ENCODE measurements at places on chromosomes 11 and 22.

GRCh38 chr11:77661670-77662069 is 24.1 kb upstream of the CLNS1A start:
- DNase-seq: no peak

DNA sequence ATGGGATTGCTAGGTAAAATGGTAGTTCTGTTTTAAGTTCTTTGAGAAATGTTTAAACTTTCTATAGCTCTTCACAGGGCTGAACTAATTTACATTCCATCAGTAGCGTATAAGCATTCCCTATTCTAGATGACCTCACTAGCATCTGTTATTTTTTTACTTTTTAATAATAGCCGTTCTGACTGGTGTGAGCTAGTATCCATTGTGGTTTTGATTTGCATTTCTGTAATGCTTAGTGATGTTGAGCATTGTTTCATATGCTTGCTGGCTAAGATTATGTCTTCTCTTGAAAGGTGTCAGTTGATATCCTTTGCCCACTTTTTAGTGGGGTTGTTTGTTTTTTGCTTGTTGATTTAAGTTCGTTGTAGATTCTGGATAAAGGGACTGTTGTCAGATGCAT is 35.9 kb downstream of the MMP27 start:
- no peak for DNase-seq

- DNase-seq: no peak
These were observed 437 bp downstream of the SLC43A3 start for GRCh38 chr11:57426439-57426928.

DNA sequence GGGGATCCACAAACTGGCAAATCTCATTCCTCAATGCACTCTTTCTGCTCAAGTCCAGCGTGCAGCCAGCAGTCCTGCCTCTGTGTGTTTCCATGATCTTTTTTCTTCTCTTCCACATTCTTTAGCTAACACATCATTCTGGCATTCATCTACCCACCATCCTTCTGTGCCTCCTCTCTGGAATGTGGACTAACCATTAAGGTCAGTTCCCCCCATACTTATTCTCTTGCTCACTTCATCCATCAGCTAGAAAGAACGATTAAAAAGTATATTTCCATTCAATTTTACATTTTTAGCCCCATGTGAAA is 7.8 kb downstream of the KIRREL3 start:
- no peak for DNase-seq

- no peak for DNase-seq
These were observed 8.0 kb upstream of the IL2RB start for GRCh38 chr22:37157516-37158285.

- DNase-seq: no peak
These were observed 1035.8 kb downstream of the TBC1D22A start for GRCh38 chr22:47798229-47798628.

- no peak for DNase-seq
These were observed 66.4 kb upstream of the OR4B1 start for GRCh38 chr11:48150213-48150612.

DNA sequence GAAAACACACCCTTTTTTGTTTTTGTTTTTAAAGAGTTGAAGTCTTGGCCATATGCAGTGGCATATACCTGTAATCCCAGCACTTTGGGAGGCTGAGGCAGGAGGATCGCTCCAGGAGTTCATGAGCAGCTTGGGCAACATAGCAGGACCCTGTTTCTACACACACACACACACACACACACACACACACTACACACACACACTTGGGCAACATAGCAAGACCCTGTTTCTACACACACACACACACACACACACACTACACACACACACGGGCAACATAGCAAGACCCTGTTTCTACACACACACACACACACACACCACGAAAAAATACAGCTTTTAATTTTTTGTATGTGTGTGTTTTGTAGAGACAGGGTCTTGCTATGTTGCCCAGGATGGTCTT is 54.5 kb downstream of the HIPK3 start:
- no peak for DNase-seq

- DNase-seq: no peak
These were observed 6.1 kb downstream of the FXYD6 start for GRCh38 chr11:117870103-117870952.

- no peak for DNase-seq
These were observed 1.5 kb downstream of the TCIRG1 start for GRCh38 chr11:68040101-68040956.

DNA sequence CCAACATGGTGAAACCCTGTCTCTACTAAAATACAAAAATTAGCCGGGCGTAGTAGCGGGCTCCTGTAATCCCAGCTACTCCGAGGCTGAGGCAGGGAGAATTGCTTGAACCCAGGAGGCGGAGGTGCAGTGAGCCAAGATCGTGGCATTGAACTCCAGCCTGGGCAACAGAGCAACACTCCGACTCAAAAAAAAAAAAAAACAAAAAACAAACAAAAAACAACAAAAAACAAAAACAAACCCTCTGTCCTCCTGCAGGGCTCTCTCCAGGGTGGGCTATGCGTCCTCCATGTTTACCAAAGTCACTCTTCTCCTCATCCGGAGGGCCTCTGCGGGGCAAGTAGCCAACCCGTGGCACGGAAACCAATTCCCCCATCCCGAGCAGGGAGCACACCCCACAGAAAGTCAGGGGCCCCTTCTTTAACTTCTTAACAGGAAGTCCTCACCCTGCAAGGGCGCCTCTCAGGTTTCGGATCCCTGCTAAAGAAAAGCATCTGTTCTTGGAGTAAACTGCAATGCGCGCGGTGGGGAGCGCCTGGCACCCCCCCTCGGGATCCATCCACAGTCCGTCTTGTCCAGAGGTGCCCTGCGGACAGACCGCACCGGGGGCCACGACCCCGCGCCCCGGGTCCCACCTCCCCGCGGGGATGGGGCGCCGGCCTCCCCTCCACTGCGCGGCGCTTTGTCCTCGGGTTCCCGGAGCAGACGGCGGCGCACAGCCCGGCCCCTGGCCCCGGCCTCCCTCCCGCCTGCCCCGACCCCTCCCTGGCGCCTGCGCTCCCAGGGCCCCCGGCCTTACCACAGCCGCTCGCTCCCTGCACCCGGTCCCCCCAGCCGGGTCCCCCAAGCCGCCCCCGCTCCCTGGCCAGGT is 712 bp downstream of the CERK start:
- no peak for DNase-seq

DNA sequence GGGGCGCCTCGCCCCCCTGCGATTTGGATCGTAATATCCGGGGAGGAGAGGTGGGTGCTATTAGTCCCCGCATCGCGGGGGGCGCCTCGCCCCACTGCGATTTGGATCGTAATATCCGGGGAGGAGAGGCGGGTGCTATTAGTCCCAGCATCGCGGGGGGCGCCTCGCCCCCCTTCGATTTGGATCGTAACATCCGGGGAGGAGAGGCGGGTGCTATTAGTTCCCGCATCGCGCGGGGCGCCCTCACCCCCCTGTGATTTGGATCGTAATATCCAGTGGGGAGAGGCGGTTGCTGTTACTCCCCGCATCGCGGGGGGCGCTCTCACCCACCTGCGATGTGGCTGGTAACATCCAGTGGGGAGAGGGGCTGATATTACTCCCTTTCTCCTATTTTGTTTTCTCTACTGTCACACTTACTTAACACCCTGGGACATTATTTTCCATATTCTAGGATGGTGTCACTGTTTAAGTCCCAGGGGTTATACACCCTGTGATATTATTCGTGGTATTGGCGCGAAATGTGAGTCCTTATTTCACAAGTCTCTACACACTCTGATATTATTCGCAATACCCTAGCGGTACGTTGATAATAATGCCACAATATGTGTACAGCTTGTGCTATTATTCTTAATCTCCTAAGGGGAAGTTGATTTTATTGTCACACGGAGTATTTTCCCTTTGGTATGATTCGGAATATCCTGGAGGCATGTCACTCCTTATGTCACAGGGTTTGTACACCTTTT is 57.8 kb upstream of the ALDH3B2 start:
- DNase-seq: no peak

- no peak for DNase-seq
These were observed 73.0 kb downstream of the MSANTD4 start for GRCh38 chr11:105948918-105949590.

DNA sequence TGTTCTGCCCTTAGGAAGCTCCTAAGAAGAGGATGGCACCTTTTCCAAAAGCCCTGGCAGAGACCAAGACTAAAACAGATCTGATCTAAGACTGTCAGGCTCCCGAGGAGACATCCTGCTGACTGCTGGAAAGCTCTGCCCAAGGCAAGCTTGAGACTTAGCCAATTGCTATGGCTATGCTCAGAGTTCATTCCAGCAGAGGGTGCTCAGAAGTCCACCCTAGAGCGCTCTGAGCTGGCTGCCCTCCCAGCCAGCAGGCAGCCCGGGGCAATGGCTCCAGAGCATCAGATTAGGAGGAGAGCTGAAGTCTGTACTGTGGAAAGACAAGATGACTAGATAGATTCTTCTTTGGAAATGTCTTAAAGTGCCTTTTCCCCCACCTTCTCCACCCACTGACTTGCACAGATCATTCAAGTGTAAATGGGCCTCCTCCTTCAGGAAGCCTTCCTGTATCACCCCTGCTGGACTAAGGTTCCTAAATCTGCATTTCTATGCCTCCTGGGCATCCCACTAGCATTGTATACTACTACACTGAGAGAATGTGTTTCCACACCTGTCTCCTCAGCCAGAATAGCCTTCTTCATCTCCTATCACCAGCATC is 23.4 kb downstream of the LRRC55 start:
- DNase-seq: no peak

DNA sequence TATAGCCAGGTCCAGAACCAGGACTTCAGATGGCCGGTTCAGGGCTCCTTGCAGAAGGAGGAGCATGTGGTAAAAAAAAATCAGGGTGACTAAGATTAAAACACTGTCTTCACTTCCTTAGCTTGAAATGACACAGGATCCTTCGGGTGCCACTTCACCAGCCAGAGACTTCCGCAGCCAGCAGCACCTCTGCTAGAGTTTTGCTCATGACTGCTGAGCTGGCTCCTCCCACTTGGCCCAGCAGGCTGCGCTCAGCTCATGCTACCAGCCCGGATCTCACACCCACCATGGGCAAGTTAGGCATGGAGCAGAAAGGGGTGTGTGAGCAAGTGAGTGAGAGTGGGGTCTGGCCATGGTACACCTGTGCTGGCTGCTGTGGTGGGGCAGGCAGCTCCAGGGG is 6.6 kb upstream of the MS4A18 start:
- DNase-seq: no peak

DNA sequence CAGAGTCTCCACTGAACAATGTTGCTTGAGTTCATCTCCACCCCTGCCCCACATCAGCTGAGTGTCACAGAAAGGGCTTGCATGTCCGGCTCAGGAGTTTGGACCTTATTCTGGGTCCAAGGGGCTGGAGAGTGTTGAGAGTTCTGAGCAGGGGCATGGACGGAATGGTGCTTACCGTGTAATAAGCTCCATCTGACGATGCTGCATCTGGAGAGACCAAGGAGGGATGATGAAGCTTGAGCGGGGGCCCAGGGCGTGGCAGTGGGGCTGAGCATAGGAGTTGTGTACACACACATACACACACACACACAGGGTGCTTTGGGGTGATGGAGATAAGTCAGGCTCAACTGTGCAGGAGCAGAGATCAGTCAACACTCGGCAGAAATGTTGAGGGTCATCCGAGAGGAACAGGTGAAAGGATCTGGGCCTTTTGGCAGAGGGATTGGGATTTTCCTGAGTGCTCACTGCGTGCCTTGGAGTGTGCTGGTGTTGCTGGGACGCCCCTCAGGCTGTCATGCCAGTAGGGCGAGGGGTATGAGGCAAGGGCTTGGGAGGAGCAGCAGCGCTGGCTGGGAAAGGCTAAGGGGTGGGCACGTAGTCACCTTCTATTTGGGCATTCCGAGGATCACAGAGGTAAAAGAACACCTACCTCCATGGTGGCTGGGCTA is 2.3 kb downstream of the USP35 start:
- no peak for DNase-seq

GRCh38 chr11:122664188-122664587 is 8.7 kb downstream of the UBASH3B start:
- DNase-seq: no peak

GRCh38 chr11:112057170-112057569 is 16.6 kb downstream of the PIH1D2 start:
- DNase-seq: no peak

DNA sequence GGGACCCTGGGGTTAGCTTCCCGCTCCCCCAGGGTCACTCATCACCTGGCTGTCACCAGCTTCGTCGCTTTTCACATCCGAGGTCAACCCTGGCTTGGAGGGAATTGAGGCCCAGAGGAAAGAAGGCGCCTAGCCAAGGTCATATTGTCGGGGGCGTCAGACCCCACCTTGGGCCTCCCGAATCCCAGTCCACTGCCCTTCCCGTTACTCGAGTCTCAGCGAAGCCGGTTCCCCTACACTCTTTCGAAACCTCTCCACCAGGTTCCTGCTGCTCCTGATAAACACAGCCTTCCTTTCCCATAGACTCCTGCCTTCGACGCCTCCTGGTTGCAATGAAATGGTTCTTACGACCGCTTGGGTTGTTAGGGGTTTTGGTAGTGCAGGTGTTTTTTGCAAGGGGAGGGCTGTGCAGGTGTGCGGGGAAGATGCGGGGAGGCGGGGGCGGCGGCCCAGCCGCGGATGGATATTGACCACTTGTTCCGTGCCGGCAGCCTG is 642 bp downstream of the NAA40 start:
- DNase-seq: no peak

- DNase-seq: no peak
These were observed 9.4 kb downstream of the OR5B21 start for GRCh38 chr11:58498464-58498863.

DNA sequence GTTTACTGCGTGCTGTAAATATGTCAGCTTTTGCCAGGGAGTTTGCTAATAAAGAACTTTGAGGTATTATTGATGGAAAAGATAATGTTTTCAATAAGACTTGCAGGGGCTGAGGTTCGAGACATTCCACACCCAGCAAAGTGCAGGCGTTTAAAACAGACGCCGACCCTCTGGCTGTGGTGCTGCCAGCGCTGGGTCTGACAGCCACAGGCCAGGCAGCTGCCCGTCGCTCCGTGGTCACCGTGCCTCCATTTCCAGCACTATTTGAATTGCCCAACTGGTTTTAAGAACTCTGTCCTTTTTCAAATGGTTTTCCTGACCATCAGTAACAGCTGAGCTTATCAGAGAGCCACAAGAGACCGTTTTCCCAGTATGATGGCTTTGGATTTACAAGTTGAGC is 28.1 kb upstream of the ALX4 start:
- DNase-seq: no peak

DNA sequence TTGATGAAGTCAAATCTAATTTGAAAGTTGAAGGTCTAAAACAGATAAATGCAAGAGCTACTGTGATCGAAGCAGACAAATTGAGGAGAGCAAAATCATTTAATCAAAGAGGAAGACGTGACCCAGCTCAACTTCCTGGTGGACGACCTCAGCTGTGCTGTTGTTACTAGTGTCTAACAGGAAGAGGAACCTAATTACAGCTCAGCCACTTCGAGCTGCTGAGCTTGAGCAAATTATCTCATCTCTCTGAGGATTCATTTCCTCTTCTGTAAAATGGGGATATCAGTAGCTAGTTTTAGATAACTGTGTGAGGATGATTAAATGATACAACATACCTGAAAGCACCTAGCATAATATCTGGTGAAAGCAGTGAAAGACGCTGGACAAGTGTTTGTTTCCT is 48.6 kb upstream of the OLFML1 start:
- no peak for DNase-seq

- DNase-seq: no peak
These were observed 8.0 kb downstream of the DENND6B start for GRCh38 chr22:50318698-50319411.

Measured in NCI-H187 (cell line).